CD4-positive, alpha-beta T cell (primary cell): ENCODE measurements at places on chromosomes 4 and X.

- no peak for DNase-seq
Observed at GRCh38 chr4:70183168-70183939, 12.2 kb upstream of the ODAM start.

DNA sequence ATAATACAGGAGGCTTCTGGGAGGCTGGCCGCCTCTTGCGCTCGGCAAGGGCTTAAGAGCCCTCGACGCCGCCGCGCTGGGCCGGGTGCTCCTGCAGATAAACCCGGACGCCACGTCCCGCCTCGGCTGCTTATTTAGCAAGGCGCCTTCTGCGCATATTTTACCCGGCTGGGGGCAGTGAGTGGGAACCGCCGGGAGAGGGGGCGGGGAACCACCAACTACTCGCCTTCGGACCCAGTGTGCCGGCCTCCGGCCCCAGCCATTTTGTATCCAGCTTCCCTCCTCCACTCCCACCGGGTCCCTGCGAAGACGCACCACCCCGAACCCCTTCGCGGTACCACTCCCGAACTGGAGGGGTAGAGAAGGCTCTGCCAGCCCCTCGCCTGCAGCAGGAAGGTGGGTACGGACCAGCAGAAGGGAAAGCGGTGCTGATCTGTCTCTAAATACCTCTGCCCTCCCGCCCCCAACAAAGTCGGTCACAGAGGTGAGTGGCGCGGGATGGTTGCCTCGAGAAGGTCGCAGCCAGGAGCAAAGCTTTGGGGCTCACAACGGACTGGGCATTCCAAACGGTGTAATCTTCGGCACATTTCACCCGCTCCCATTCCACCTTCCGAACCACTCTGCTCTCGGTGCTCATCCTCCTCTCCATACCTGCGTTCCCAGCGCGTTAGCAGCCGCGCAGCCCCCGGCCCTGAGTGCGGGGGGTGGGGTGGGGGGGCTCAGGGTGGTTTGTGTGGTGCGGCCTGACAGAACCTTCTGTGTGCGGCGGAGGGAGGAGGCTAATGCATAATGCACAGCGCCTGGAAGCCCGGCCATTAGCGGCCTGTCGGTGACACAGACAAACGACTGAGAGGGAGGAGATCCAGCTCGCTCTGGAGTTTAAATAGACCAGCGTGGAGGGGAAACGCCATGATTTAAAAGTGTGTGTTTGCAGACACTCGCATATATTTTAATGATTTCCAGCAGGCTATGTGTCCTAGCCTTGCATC lies 4.9 kb upstream of the BCOR start:
- no peak for DNase-seq

DNA sequence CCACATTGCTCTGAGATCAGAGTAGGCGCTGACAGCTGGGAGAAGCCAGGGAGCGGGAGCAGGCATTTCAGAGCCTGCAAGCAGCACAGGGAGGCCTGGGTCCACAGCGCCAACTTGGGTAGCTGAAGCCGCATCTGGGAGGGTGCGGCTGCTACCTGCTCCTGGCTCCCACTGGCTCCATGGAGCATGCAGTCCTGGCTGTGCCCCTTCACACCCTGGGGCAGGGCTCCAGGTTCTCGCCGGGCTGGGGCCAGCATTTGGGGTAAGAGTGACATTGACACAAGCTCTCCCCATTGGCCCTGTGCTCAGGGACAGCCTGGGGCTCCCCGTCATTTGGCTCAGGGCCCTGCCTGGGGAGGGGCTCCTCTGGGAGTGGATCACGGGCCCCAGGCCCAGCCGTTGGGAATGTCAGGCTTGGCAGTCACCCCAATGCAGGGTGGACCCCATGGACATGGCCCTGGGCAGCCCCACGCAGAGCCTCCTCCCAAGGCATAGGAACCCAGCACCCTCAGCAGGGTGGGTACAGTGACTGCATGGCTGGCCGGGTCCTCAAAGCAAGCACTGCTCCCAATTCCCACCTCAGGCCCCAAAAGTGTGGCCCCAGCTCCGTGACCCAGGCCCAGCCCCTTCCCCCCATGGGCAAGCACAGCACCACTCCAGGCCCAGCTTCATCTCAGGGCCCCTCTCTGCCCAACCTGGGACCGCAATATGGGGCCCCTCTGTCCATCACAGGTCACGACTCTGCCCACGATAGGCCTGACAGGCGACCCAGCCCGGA lies 82.4 kb downstream of the PRDM5 start:
- no peak for DNase-seq

DNA sequence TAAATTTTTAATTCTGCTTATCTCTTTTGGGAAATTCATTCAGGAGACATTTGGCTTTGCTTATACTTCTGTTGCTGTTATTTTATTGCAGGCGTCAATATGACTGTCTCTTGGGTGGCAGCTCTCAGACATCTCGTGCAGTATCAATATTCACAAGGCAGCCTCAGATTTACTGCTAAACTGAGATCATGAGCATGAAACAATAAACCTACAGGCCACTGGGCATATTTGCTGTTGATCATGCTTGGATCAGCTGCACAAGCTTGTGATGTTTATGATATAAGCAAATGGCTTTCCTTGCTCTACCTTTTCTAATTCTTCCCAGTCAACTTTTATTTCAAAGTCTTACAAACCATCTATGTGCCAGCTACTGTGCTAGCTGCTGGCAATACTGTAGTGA lies 39.2 kb downstream of the TSPAN5 start:
- no peak for DNase-seq

GRCh38 chrX:105488716-105489115 lies 268.2 kb upstream of the TEX13A start:
- no peak for DNase-seq

GRCh38 chrX:87525771-87526229 lies 8.2 kb downstream of the KLHL4 start:
- no peak for DNase-seq

GRCh38 chr4:95363966-95364365 lies 184.8 kb downstream of the UNC5C start:
- DNase-seq, result no peak

- peak; percentile 42 for DNase-seq
Observed at GRCh38 chr4:136650541-136651277, 881.6 kb downstream of the PCDH18 start.

DNA sequence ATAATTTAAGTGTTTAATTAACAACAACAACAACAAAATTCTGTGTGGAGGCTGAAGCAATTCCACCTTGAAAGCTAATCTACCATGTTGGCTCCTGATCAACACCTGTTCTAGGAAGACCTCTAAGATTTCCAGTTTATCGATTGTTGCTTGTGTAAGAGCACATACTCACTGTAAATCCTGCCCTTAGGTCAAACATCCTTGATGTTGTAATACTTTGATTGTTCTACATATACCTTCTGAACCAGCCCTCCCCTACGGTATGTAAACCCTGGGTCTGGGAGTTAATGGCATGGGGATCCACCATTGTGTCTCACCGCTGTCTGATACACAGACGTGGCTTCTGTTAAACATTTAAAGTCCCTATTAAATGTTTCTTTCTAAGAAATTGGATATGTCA lies 73.2 kb downstream of the RASL11B start:
- DNase-seq, result no peak

- no peak for DNase-seq
Observed at GRCh38 chr4:83362492-83363329, 28.1 kb upstream of the HPSE start.

DNA sequence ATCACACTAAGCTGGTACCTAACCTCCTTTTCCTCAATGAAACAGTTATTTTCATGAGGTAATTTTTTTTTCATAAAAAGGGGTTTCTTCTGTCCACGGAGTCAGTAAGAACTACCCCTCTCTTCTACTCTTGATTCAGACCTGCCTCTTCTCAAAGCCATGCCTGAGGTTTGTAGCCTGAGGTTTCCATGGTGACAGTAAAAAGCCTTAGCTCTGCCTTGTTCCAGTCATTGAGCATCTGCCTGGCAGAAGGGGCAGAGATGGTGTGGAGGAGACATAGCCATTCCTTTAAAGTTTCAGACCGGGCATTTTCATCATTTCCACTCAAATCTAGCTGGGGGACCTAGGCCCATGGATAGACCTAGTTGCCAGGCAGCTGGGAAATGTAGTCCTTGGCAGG lies 135.5 kb downstream of the REPS2 start:
- DNase-seq, result no peak
